Chondrocyte (in vitro differentiated cells): ENCODE measurements at places on chromosomes 5 and 9. TPM values are rescaled to one million over a fixed set of nuclear protein-coding genes. Genes with fewer than 3 reads are reported as not detected.

LCN9 gene
- 1.8 to 2.0 TPM in 2 of 3 replicates, not detected in the other for total RNA-seq

ERP44 gene
- total RNA-seq, result 16.3 to 23.5 TPM (median 16.6 TPM) in 3 replicates

LRRC19 gene
- not detected in 3 replicates for total RNA-seq

GRXCR2 gene
- not detected in 3 replicates for total RNA-seq

IFNA21 gene
- total RNA-seq, result not detected in 3 replicates

AIF1L gene
- 4.1 to 33.1 TPM (median 30.1 TPM) in 3 replicates for total RNA-seq

MATR3 gene
- total RNA-seq, result 150 to 218 TPM (median 153 TPM) in 3 replicates

PKD2L2 gene
- not detected in 3 replicates for total RNA-seq

FANCC gene
- 9.3 to 14.7 TPM (median 10.3 TPM) in 3 replicates for total RNA-seq

DPYSL3 gene
- 60.2 to 63.1 TPM (median 60.4 TPM) in 3 replicates for total RNA-seq

DRD1 gene
- 0.10 to 0.35 TPM (median 0.23 TPM) in 3 replicates for total RNA-seq

DNA sequence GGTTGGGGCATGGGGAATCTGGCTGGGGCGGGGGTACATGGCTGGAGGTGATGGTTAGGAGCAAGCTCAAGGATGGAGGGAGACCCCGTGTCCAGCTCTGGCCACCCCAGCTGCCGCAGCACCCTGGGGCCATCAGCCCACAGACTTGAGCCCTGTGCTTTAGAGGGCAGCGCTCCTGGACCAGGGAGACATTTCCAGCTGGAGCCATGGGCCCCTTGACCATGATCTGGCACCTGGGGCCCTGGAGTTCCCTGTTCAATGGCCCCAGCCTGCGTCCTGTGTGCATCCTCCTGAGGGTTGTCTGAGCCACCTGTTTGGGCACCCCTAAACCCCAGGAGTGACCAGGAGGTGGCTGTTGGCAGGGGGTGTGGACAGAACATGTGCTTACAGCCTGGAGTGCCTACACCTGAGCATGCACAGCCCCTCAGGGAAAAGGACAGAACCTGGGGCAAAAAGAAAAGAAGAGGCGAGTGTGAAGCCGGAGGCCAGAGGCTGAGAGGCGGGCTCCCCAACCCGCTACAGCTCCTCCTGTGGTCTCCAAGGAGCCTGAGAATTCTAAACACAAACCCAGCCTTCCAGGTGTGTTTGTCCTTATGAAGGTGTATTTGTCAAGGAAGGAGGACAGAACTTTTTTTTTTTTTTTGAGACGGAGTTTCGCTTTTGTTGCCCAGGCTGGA, 126.7 kb downstream of the C9orf50 start:
- H3K36me3 ChIP-seq, result no peaks in the 10 kb centered on the region
- H3K4me3 ChIP-seq, result no peak overlapping the region
- peaks cover 80% of the 10 kb centered on the region for H3K4me1 ChIP-seq

DNA sequence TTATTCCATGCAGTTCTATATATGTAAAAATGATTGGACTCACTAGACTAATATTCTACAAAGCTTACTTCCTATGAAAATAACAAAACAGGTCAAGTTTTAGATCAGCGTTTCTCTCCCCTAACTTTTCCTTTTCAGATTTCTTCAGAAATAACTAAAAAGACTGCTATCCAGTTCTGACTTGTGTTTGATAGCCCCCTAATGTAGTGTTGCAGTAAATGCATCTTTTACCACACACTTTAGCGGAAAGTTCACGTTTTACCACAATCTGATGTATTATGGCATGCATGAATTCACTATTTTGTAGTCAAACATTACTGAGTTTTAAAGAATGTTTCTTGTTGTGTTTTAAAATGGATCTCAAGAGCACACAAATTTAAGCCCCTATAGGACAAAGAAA, 292.7 kb downstream of the RAB3C start:
- no peak overlapping the region for H3K27ac ChIP-seq
- no peaks in the 10 kb centered on the region for H3K36me3 ChIP-seq
- no peaks in the 10 kb centered on the region for H3K4me1 ChIP-seq
- DNase-seq, result no peak
- H3K4me3 ChIP-seq, result no peak overlapping the region

GRCh38 chr5:133665571-133665970, 53.2 kb upstream of the FSTL4 start:
- peaks cover 2% of the 10 kb centered on the region for H3K27me3 ChIP-seq
- peaks cover 7% of the 10 kb centered on the region for H3K4me1 ChIP-seq
- peaks cover under 1% of the 10 kb centered on the region for H3K36me3 ChIP-seq
- no peak overlapping the region for H3K4me3 ChIP-seq

GRCh38 chr5:78300464-78301045, 6.1 kb upstream of the AP3B1 start:
- H3K27ac ChIP-seq, result no peak overlapping the region
- DNase-seq, result no peak
- no peak overlapping the region for H3K4me3 ChIP-seq
- peaks cover 2% of the 10 kb centered on the region for H3K4me1 ChIP-seq
- H3K36me3 ChIP-seq, result no peaks in the 10 kb centered on the region

- no peaks in the 10 kb centered on the region for H3K27me3 ChIP-seq
- DNase-seq, result no peak
- H3K36me3 ChIP-seq, result no peaks in the 10 kb centered on the region
- H3K27ac ChIP-seq, result no peak overlapping the region
- no peak overlapping the region for H3K4me3 ChIP-seq
Observed at GRCh38 chr5:174799121-174799520, 74.7 kb downstream of the MSX2 start.

DNA sequence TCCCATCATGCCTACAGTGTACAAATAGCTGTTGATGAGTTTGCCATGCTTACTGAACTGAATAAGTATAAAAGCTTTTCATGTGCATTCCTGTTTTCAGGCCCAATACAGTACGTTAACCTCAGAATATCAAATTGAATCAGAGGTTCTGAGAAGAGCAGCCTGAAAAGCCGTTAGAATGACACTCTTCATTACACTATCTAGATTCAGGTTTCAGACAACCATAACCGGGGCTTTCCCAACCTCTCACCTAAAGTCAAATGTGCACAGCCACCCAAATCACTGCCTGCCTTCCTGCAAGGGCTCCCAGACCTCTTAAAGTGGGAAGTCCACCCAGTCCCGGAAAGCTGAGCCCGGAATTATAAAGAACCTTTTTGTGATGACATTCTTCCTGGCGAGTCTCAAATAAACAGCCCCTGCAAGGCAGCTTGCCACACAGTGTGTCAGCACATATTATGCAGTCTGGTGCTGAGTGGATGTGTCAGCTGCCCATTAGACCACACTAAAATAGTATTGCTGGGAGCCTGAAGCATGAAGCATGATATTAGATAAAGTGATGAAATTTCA, 245.8 kb downstream of the TLE4 start:
- DNase-seq, result no peak
- peaks cover 6% of the 10 kb centered on the region for H3K27me3 ChIP-seq
- H3K4me3 ChIP-seq, result no peak overlapping the region
- H3K36me3 ChIP-seq, result no peaks in the 10 kb centered on the region
- no peak overlapping the region for H3K27ac ChIP-seq

DNA sequence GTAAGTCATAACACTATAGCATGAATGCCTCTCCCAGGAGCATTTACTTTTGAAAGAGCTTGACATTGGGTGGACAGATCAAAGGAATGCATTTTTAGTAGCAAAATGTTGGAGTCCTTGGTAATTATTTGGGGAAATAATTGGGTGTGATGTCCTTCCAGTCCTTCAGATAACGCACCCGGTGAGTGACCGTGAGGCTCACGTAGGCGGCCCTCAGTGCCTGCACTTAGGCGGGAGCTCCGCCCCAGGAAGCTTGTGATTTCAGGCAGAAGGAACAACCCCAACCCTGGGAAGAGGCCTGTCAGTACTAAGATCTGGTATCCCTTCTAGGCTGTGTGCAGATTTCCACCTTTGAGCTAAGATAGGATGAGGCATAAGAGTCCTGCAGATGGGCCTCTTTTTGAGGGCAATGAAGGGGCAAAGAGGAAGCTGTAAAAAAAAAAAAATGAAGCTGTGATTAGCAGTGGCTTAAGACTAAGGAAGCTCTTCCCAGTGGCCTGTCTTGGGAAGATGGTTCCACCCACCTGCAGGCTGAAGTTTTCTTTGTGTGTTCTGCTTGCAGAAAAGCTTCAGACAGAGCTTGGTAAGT, 14.9 kb downstream of the BTNL9 start:
- H3K4me1 ChIP-seq, result peaks cover 17% of the 10 kb centered on the region
- DNase-seq, result no peak
- no peak overlapping the region for H3K27ac ChIP-seq
- no peaks in the 10 kb centered on the region for H3K36me3 ChIP-seq

- DNase-seq, result no peak
- H3K4me3 ChIP-seq, result no peak overlapping the region
- H3K36me3 ChIP-seq, result peaks cover 2% of the 10 kb centered on the region
- peaks cover 31% of the 10 kb centered on the region for H3K4me1 ChIP-seq
Observed at GRCh38 chr5:61598126-61598525, 266.1 kb downstream of the ZSWIM6 start.

DNA sequence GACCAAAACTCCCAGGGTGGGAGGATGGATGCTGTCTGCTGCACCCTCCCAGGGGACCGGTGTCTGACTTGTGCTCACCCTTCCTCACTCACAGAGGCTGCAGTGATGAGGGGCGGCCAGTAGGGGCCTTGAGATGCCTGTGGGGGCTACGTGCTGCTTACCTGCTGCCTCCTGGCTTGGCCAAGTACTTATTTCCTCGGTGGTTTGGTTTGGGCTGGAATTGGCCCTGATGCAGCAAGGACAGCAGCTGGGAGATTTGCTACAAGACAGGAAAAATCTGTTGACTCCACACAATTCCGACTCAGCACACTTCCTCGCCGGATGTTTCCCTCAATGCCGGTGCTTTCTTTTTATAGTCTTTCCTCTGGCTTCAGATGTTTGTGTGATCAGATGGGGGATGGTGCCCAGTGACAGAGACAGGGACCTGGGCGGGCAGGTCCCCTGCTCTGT, 6.6 kb downstream of the PCDH12 start:
- no peak for DNase-seq
- H3K4me1 ChIP-seq, result no peaks in the 10 kb centered on the region
- H3K27ac ChIP-seq, result no peak overlapping the region
- no peak overlapping the region for H3K4me3 ChIP-seq

- no peaks in the 10 kb centered on the region for H3K27me3 ChIP-seq
- no peaks in the 10 kb centered on the region for H3K36me3 ChIP-seq
- H3K4me1 ChIP-seq, result peaks cover 22% of the 10 kb centered on the region
- H3K27ac ChIP-seq, result no peak overlapping the region
- H3K4me3 ChIP-seq, result no peak overlapping the region
- no peak for DNase-seq
Observed at GRCh38 chr5:40409601-40410000, 270.1 kb upstream of the PTGER4 start.

DNA sequence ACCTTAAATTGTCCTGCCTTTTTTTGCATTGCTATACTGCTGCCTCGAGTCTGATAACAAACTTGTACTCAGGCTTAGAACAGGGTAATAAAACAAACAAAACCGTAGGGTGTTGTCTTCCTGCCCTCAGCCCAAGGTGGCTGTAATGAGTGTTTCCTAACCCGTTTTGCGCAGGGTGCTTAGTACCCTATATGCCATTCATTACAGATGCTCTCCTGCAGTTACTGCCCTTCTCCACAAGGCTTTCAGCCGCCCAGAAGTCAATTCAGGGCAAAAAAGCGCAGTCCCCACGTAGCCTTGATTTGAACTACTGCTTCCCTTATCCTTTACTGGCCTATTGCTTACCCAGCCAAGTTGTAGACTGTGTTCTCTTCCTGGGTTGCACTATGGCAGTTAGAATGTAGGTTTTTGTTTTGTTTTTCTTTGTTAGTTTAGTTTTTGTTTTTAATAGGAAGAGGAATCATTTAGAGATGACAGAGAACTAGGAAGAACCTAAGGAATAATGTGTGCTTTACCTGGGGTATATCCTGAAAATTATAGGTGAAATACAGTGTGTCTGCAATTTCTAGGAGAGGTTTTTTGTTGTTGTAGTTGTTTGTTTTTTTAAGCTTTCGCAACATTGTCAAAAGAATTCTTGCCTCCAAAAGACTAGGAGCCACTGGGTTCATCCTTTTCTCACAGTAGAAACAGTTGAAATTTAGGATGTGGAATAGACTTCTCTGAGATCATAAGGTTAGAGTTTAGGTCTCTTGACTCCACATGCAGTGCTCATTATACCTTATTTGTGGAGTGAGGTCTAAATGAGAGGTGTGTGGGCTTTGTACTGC, 1.3 kb downstream of the HMGXB3 start:
- peaks cover 6% of the 10 kb centered on the region for H3K36me3 ChIP-seq
- peak overlapping the region; percentile 76 for H3K27ac ChIP-seq
- DNase-seq, result no peak
- peaks cover 43% of the 10 kb centered on the region for H3K4me1 ChIP-seq

DNA sequence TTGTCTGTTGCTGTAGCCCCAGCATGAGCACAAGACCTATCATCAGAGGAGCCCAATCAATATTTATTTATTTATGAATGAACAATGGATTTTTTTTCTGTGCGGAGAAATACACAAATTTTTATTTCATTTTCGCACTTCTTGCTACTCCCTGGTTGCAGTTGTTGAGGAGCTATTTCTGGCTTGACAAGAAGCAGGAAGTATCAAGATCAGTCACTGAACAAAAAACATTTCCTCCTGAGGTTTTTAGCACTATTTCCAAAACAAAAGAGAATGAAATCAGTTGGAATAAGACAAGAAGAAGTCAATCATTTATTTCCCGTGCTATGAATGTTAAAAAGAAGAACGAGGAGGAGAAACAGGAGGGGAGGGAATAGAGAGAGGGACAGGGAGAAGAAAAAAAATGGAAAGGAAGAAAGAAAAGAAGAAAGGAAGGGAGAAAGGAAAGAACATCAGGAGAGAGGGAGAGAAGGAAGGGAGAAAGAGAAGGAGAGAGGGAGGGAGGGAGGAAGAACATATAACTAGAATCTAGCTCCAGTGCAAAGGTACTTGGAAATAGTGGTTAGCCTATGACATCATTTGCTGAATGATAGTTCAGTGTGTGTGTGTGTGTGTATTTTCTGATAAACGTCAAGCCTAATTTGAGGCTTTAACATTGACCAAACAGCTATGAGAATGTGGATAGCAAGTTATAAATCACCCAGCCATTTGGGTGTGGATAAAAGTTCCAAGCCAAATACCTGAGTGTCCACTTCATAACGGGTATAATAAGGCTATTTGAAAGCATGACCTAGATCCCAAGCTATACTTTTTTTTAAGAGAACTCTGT, 586.0 kb downstream of the EBF1 start:
- no peak for DNase-seq
- H3K27me3 ChIP-seq, result no peaks in the 10 kb centered on the region
- no peak overlapping the region for H3K27ac ChIP-seq
- peaks cover 12% of the 10 kb centered on the region for H3K4me1 ChIP-seq
- H3K36me3 ChIP-seq, result no peaks in the 10 kb centered on the region

DNA sequence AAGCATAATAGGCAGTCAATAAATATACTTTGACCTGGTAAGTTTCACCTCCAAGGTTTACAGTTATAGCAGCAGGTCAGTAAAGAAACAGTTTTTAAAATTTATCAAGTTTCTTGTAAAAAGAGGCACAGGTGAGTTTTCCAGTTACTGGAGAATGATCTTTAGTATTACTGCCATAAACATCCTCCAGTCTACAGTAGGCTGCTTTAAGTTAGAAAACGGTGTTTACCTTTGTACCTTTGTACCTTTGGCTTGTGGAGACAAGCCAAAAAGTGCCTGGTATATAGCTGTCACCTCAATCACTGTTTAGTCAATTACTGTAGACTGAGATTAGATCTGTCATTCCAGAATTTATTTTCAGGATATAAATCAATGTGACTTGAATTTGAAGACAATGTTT, 42.7 kb upstream of the SRFBP1 start:
- no peak for DNase-seq
- H3K36me3 ChIP-seq, result no peaks in the 10 kb centered on the region
- H3K27ac ChIP-seq, result no peak overlapping the region
- H3K4me3 ChIP-seq, result no peak overlapping the region
- H3K4me1 ChIP-seq, result no peaks in the 10 kb centered on the region
- peaks cover 46% of the 10 kb centered on the region for H3K27me3 ChIP-seq
